ENCODE measurements at places on chromosomes 5 and 9.

DNA sequence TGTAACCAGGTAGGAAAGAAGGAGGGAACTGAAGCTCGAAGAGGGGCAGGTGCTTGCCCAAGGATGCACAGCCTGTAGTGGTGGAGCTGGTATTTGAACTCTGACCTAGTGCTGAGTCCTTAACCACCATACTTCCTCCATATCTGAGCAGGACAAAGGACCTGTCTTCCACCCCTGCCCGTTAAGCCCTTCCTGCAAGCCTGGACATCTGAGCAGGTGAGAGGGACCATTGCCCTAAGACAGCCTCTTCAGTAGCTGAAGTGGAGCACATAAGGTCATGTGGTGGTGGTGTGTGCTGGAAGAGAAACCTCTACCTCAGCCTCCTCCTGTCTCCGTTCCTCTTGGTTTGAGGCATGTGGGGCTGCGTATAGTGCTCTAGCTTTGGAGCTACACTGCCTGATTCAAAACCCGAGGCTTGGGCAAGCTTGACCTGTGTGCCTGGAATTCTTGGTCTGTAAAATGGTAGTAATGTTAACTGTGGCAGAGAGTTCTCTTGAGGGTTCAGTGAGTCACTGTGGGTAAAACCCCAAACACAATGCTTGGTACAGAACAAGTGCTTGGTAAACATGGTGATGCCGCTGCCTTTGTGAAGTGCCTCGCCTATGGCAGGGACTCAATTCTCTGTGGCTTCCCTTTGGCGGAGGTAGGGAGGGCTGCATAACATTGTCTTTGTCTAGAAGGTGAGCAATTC lies 7.4 kb downstream of the GALNT10 start:
- peak; percentile 73 for DNase-seq

GRCh38 chr5:114361724-114362196 lies at the start of gene KCNN2:
KCNN2 (plus strand) TSS chr5:114362070; CDS start chr5:114362140, 70 bp downstream.
- DNase-seq = peak; percentile 45

DNA sequence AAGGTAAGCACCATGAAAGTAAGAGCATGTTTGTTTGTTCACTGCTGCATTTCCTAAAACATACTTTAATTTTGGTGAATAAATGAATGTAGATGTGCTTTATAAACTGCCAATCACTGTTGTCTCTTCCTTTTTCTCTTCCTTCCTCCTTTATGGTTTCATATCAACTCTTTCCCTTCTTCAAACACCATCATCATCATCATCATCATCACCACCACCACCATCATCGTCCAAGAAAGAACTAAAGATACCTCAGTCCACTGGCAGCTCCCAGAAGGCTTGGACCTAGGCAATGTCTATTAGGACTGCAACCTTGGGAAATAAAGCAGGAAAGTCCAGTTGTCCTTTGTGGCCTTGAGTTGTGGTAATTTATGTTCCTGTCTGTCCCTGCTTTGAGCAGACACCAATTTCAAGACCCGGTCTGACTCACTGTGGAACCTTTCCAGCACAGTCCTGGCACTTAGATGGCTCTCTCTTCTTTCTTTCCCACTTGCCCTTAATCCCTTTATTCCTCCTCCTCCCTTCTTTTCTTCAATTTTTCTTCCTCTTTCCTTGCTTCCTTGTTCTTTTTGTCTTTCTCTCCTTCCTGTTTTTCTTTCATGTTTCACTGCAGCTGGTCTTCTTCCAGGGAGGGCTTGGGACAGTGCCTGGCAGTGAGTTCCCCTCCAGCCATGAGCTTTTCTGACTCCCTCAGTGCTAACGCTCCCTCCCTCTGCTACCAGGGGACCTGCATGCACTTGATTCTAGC lies 99.3 kb downstream of the ANGPTL2 start:
- DNase-seq = no peak

DNA sequence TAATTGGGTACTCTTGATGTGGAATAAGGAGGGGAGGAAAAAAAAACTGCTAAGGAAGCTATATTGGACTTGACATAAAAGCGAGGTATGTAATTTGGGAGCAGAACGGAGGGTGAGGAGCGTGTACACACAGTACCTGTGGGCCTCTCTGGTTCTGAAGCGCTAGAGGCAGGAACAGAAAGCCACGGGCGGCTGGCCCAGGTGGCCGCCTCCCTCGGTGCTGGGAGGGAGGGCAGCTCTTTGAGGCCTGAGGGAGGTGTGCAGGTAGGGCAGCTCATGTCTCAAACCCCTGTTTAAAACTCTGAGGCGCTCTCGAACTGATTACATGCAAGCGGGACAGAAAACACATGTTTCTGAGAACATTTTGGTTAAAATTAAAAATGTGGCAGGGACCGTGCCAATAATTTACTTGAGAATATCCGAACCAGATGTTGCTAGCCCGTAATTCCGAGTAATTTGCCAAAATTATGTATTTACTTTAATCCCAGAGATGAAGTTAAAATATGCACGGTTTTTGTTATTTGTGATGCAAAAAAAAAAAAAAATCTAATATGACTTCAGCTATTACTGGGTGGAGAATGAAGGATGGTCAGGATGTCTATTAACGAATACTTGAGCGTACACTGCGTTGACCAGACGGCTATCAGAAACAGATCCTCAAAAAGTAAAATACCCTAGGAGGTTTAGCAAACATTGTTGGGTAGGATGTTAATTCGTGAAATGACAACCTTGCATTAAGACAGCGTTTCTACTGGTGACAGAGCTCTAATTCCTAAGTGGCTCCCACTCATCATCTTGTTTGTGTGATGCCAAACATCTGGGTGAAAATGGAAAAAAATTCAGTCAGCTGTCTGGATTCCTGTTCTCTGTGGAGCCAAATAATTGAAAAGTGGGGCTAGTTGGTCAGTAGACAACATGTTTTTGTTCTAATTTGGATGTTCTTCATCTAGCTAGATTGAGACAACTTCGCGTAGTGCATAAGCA lies 24.4 kb upstream of the STC2 start:
- no peak for DNase-seq

- no peak for DNase-seq
Observed at GRCh38 chr9:112446526-112446925, 40.1 kb upstream of the KIAA1958 start.

GRCh38 chr5:77454123-77454522 lies 38.0 kb downstream of the WDR41 start:
- DNase-seq = no peak

- DNase-seq = no peak
Observed at GRCh38 chr9:125701351-125701750, 5.7 kb downstream of the MAPKAP1 start.

GRCh38 chr9:72943844-72944462 lies 8.9 kb downstream of the ALDH1A1 start:
- no peak for DNase-seq

DNA sequence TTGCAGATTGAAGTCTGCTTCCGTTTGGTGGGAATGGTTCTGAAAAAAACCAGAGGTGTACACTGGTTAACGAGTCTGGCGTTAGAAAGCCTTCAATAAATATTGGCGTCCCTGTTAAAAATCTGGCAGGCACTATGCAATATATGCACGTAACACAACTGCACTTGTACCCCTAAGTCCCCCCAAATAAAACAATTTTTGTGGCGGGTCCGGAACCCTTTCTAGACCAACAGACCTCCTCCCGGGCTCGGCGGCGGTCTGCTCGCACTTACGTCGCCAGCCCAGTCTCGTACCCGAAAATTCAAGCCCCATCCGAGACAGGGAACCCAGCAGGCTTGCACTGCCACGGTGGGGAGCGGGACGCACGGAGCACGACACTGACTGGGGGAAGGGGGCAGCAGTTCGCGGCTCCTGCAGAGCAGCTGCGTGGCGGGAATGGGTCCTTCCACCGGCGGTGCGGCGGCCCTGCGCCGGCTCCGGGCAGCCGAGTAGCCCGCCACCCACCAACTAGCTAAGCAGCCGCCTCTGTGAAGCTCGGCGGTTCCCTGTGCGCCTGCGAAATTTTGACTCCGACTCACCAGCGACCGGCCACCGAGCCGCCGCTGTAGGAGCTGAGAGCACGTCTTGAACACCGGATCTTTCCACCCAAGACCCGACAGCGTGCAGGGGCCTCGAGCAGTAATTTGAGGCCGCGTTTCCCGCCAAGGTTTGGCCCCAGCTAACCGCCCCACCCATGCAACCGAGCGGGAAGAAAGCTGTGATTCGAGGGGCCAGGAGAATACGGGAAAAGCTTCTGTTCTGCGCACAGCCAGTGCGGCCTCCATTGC lies 3.9 kb downstream of the MCIDAS start:
- no peak for DNase-seq

- DNase-seq = no peak
Observed at GRCh38 chr9:136023410-136024225, 62.4 kb upstream of the UBAC1 start.

DNA sequence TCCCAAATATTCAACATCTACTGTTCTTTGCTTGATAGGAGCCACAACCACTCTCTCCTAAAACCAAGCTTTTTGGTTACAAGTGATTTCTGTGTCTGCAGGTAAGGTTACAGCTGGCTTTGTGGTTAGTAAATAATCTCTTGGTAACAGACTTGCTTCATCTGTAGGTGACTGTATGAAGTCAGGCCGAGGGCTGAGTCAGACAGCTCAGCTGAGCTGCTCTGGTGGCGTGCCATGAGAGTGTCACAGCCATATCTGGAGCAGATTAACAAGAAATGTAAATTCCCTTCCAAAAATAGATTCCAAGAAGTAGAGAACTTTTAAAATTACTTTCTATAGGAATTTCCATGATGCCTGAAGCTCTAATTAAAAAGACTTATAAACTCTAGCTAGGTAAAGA lies 23.7 kb upstream of the TAS2R1 start:
- no peak for DNase-seq

DNA sequence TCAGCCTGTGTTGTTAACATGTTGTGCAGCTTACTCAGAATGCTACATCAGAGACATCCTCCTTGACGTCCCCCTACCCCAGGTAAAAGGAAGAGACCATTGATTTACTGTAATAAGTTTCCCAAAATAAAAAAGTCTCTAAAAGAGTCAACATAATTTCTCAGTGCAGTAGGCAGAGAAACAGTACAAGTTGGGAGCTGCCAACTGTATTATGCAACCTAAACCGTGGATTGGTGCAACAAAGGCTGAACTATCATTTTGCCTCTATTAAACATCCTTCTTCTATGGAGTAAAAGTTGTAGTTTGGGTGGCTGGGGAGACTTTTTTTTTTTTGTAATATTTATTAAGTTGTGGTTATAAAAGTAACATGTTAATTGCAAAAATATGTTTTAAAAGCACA lies 208.0 kb downstream of the NR3C1 start:
- DNase-seq = no peak

DNA sequence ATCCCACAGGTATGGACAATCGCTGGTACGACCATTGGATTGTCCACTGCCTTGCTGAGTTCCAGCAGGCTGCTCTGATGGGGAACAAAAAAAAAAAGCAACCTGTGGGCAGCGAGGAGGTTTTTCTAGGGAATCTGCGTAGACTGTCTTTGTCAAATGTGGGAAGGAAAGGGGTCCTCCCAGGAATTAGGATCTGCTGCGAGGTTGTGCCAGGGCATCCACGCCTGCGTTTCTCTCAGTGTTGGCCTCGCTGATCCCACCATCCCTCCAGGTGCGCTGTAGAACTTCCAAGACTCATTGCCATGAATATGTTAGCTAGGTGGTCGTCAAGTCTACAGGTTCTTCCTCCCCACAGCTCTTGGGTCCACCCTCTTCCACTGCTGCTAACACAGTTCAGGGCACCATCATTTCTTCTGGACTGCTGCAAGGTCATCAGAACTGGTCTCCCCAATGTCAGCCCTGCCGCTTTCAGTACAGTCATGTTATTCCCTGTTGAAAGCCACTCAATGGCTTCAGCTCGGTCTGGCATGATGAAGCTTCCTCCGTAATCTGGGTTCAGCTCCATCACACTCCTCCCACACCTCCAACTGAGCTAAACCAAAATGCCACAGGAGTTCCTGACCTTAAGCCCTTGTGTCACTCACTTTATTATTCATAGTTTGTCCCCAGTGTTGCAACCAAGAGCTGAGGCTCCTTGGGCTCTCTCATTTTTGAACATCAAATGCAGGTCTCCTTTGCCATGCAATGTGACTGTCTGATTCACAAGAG lies 79.5 kb upstream of the DMRT1 start:
- DNase-seq = no peak

DNA sequence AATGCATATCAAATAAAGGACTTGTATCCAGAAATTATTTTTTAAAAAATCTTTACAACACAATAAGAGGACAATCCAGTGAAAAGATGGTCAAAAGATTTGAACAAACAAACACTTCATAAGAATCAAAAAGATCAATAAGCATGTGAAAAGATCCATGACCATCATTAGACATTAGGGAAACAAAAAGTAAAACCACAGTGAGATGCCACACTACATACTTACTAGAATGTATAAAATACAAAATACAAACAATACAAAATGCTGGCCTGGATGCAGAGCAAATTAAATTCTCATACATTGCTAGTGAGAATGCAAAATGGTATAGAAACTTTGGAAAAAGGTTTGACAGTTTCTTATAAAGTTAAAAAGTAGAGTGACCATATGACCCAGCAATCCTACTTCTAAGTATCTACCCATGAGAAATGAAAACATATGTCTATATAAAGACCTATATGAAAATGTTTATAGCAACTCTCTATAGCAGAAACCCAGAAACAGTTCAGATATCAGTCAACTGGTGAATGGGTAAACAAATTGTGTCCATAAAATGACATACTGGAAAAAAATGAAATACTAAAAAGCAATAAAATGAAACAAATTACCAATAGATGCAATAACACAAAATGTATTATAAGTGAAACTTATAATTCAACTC lies 426.1 kb downstream of the RAB3C start:
- no peak for DNase-seq

- no peak for DNase-seq
Observed at GRCh38 chr9:94936419-94936818, 209.9 kb downstream of the AOPEP start.

GRCh38 chr5:87916320-87916719 lies 352.3 kb downstream of the TMEM161B start:
- no peak for DNase-seq

- peak; percentile 68 for DNase-seq
Observed at GRCh38 chr5:175889910-175890684, 18.7 kb downstream of the CPLX2 start.

DNA sequence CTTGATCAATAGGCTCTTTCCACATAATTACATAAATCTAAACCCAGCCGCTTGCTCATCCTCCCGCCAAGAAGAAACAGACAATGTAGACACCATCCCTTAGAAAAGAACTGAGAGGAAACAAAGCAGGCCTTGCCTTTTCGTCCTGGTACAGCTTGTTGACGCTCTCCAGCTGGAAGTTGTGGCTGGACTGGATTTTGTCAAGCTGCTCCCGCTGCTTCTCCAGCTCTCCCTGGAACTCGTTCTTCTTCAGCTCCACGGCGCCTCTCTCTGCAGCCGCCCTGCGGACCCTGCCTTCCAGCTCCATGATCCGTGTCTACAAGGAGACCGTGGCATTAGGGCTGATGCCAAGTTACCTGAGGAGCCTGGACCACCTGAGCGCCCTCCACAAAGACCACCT lies 22.1 kb downstream of the GOLM1 start:
- DNase-seq = no peak

- peak; percentile 66 for DNase-seq
Observed at GRCh38 chr5:9361835-9362234, 184.0 kb downstream of the SEMA5A start.

GRCh38 chr5:128202320-128202719 lies 118.8 kb downstream of the SLC12A2 start:
- no peak for DNase-seq

- no peak for DNase-seq
Observed at GRCh38 chr5:153513156-153513555, 22.7 kb downstream of the GRIA1 start.

GRCh38 chr5:158414333-158414762 lies 555.4 kb upstream of the CLINT1 start:
- DNase-seq = no peak

Data from A549 (cell line).